ENCODE measurements at places on chromosomes 6 and 20.

GRCh38 chr6:1611322-1611571 lies 1.5 kb downstream of the FOXC1 start:
- no peak for DNase-seq

- DNase-seq: no peak
Measured at GRCh38 chr6:165922309-165922794, 245.3 kb downstream of the TBXT start.

GRCh38 chr20:6767536-6768227 lies at the start of gene BMP2:
BMP2 (plus strand) TSS chr20:6767686; CDS start chr20:6770127, 2,441 bp downstream.
- DNase-seq: peak; percentile 70

GRCh38 chr6:47360388-47360787 lies 50.7 kb upstream of the TNFRSF21 start:
- DNase-seq: no peak

DNA sequence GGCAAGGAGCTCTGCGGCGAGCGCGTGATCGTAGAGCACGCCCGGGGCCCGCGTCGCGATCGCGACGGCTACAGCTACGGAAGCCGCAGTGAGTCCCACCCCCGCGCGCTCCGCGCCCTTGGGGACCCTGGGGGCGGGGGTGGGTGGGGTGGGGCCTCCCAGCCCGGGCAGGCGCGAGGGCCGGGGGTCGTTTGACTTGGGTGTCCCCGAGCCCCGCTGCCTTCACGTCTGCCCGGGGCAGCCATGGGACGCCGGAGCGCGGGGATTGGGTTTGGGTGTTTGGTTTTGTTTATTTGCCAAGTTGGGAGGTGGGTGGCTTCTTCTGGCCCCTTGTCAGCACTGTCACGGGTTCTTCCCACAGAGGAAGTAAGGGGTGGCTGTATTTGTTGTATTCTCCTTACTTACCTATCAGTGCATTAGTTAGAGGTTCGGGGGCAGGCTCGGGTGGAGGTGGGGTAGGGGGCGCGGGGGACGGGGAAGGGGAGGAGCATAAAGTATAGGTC lies 777 bp downstream of the SRSF6 start:
- DNase-seq: no peak

- no peak for DNase-seq
Measured at GRCh38 chr6:139553916-139554315, 179.5 kb upstream of the CITED2 start.

- DNase-seq: peak; percentile 74
Measured at GRCh38 chr20:41249411-41250281, 67.9 kb downstream of the ZHX3 start.

DNA sequence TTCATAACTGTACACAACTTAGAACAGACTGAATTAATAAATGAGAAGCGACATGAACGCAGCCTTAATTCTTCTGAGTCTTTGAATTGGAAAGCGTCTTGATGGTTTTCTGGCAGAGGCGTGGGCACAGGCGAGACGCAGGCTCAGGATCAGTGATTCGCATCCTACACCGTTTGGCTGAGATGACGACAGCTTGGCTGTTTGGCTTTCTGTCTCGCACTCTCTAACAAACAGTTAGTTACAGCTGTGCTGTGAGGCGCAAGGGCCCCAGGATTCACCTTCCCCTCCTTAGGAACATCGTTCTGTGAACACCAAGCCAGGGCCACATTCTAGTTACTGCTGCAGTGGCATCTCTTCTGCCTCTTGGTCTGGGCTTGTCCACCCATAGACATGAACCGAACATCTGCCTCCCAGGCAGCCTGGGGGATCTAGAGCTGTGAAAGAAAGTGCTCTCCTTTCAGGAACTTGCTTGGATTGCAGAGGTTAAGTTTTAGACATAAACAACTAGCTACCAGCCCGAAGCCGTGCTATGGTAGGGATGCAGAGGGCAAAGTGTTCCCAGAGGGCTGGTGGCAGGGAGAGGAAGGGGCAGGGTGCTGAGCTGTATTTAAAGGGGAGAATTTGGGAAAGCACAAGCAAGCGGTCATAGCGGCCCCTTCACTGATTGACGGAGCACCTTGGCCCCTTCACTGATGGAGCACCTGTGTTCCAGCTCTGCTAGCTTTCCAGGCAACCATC lies 49.6 kb downstream of the TCP11 start:
- DNase-seq: no peak

DNA sequence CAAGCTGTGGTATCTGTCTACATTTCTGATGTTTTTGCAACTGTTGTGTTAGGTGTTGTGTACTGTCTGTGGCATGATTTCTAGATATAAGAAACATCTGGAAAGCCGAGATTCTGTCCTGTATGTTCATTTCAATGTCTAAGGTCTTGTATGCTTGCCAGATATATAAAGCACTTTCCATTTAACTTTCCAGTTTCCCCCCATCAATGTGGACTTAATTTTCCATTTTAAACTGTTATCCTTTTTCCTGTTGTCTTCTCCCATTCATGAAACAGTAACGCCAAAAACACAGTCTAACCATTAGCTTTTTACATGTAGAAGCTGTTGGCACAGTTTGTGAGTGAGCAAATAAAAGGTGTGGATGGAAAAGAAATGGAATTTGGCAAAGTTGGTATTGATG lies 181.6 kb downstream of the FARS2 start:
- no peak for DNase-seq

DNA sequence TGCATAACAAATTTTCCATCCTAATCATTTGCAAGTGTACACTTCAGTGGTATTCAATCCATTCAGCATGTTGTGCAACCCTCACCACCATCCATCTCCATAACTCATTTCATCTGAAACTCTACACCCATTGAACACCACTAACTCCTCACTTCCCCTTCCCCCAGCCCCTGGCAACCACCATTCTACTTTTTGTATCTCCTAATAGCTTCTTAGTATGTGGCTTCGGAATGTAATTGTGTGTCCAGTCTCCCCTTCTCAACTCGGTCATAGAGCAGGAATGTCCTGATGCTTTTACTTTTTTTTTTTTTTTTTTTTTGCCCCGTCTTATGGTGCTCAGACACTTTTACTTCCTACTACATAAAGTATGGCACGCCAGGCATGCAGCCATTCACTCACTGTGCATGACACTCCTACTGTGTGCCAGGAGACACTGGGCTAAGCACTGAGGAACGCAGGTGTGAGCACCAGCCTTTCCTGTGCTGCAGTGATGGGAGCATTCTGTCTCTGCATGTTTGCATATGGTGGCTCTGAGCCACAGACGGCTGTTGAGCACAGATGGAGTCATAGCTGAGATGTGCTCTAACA lies 15.3 kb downstream of the HCK start:
- no peak for DNase-seq

DNA sequence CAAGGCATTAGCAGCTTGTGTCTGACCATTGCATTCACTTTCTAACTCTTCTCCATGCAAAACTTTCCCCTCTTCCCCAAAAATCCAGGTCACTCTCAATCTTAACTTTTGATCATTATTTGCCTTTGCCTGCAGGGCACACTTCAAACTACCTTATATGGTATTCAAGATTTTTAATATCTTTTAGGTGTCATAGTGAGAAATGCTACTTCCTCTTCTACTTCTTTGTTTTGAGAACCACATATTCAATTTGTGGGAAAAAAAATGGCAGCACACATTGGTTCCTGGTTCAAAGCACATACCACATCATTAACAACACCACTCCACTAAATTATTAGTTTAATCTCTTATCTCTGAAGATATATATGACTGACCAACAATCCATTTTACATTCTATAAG lies 1267.0 kb upstream of the CITED2 start:
- no peak for DNase-seq

- DNase-seq: no peak
Measured at GRCh38 chr6:89385156-89385667, 26.9 kb downstream of the RRAGD start.

DNA sequence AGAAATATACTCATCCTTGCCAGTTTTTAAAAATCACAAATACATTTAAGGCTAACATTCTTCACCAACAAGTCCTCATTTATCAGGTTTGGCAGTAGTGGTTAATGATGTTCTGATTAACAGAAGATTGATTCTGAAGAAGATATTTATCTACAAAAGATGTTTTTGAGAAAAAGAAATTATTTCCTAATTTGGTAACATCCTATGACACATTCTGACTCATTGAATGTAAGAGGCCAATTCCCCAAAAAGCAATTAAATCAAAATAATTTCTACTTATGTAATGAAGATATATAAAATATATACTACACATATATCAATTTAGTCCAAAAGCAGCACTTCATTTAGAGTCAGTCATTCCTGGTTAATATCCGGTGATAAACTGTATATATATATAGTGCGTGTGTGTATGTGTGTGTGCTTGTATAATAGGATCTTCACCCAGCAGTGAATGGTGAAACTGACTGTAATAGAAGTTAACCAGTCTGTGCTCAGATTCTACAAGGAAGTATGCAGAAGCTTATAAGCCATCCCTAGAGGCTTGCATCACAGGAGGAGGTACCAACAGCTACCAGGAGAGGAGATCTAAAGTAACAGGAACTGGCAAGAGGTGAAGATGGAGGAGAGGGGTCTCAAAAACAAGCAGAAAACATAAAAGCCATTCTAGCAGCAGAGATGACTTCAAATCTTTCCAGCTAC lies 82.9 kb upstream of the MARCKS start:
- DNase-seq: no peak

DNA sequence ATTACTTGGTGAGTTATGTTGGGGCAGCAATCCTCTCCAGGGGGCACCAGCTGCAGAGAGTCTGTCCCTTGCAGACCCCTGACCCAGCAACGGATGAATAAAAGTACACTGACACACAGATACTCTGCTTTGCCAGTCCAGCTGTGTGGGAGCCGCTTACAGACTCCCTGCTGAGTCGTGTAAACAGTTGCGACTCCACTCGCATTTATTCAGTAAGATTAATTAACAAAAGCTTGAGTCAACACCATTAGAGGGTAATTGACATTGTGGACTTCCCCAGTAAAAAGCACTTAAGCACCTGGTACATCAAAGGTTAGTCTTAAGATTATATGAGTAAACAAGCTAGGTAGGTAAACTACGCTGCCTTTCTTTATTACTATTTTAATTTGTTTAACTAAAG lies 92.0 kb upstream of the TMEM181 start:
- DNase-seq: no peak

GRCh38 chr20:49579195-49579594 lies 11.3 kb upstream of the PTGIS start:
- no peak for DNase-seq

DNA sequence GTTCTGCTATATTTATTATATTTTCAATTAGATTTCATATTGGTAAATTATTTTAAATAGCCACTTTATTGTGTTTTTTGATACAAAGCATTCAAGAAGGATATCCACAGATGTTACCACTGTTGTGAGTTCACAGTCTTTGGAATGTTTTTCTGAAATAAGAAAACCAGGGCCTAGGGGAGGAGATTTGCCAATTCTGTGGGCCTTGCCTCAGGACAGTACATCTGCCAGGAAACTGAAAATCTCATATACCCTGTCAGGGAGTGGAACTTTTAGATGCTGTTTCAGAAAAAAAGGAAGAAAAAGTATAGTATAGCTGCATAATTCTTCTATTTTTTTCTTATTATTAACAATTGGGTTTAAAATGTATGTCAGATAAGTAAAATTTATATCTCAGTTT lies 995.9 kb upstream of the ADGRB3 start:
- no peak for DNase-seq

GRCh38 chr6:5028921-5029320 lies 25.1 kb upstream of the RPP40 start:
- DNase-seq: no peak

DNA sequence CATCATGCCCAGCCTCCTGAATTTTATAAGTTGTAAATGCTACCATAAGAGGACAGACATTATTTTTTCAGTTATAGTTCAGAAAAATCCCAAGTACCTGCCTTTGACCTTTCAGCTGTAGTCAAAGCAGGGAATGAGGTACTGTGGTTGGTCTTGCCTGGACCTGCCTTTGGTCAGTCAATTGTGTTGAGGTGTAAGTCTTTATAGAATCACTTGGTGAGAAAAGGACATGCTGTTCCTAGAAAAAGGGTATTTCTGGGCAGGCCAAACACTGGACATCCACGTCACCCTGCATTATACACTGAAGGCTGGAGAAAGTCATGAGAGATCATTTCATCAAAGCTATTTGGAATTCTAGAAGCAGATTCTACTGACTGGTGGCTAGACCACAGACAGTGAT lies 40.3 kb downstream of the PEX7 start:
- no peak for DNase-seq

GRCh38 chr6:21902628-21903169 lies 309.1 kb downstream of the SOX4 start:
- DNase-seq: no peak

GRCh38 chr6:78251931-78252330 lies 599.1 kb downstream of the MEI4 start:
- DNase-seq: no peak

GRCh38 chr6:168278904-168279303 lies 40.7 kb downstream of the DACT2 start:
- no peak for DNase-seq

DNA sequence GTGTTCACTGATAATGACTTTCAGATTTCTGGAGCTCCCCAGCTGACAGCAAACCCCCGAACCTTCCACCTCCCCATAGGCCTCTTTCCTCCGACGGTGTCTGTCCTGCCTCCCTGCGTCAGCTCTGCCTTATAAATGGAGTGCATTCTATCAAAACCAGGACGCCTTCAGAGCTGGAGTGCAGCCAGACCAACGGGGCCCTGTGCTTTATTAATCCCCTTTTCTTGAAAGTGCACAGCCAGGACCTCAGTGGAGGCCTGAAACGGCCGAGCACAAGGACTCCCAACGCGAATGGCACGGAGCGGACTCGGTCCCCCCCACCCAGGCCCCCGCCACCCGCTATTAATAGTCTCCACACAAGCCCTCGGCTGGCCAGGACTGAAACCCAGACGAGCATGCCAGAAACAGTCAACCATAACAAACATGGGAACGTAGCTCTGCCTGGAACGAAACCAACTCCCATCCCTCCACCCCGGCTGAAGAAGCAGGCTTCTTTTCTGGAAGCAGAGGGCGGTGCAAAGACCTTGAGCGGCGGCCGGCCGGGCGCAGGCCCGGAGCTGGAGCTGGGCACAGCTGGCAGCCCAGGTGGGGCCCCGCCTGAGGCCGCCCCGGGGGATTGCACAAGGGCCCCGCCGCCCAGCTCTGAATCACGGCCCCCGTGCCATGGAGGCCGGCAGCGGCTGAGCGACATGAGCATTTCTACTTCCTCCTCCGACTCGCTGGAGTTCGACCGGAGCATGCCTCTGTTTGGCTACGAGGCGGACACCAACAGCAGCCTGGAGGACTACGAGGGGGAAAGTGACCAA lies 42.3 kb upstream of the NAA20 start:
- DNase-seq: peak; percentile 93

DNA sequence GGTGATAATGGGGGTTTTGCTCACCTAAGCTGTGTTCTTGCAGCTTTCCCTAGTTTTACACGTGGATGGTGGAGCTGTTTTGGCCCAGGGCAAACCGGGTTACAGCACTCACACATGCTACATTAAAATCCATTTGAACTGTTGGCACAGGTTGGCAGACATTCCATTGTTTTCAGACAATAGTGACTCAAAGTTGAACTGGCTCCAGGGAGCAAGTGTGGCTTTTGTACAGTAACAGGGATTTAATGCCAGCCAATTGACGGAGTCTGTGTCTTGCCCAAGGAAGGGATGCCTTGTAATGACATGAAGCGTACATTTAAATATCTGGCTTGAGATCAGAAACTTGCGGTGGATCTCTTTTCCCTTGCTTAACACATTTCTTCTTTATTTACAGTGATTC lies 183.1 kb downstream of the DTNBP1 start:
- DNase-seq: peak; percentile 56

- DNase-seq: no peak
Measured at GRCh38 chr20:25283221-25283951, 35.5 kb downstream of the PYGB start.

GRCh38 chr6:78910010-78910409 lies 42.7 kb downstream of the IRAK1BP1 start:
- no peak for DNase-seq
